Lower leg skin (tissue), 4 donors: ENCODE measurements at places on chromosomes 7 and 10. TPM values are rescaled to one million over a fixed set of nuclear protein-coding genes. Genes with fewer than 3 reads are reported as not detected.

The NUDT1 gene
- 43.1 TPM for total RNA-seq

The TMEM270 gene
- total RNA-seq = not detected

The FXYD4 gene
- not detected for total RNA-seq

- DNase-seq = no peak
Measured at GRCh38 chr7:33698041-33698440, 207.3 kb upstream of the BMPER start.

GRCh38 chr10:31615129-31615528, 296.1 kb downstream of the ZEB1 start:
- no peak for DNase-seq

DNA sequence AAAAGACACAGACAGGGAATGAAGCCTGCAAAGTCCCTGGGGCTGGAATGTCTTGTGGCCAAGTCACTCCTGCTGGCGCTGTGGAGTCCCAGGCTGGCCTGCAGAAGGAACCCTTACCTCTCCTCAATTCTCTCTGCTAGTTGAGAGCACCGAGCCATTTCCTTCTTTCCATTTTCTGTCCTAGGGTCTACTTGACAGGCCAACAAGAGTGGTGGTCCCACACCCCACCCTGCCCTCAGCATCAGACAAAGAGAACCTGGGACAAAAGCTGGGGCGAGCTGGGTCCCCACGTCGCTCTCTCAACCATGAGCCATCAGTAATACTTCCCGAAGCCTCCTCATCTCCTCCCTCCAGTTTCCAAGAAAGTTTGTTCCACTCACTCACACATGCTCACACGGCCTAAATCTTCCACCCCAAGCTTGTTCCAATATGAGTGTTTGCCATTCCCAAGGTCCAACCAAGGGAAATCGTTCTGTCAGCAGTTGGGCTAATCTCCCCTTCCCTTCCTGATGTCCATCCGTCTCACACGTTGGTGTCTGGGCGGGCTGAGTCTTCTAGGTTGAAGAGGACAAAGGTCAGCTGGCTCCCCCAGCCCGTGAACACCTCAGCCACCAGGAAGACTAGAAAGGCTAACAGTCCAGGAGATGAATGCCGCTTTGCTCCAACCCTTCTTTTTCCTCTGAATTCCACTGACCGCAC, 44.3 kb downstream of the CLEC2L start:
- no peak for DNase-seq
